ENCODE measurements at places on chromosomes 1 and 21.

GRCh38 chr1:170213596-170213995 lies 67.8 kb downstream of the NTMT2 start:
- DNase-seq, result no peak

GRCh38 chr1:41656825-41657500 lies 172.5 kb upstream of the EDN2 start:
- DNase-seq, result no peak

- DNase-seq, result no peak
Measured at GRCh38 chr1:97999320-97999719, 78.5 kb upstream of the DPYD start.

DNA sequence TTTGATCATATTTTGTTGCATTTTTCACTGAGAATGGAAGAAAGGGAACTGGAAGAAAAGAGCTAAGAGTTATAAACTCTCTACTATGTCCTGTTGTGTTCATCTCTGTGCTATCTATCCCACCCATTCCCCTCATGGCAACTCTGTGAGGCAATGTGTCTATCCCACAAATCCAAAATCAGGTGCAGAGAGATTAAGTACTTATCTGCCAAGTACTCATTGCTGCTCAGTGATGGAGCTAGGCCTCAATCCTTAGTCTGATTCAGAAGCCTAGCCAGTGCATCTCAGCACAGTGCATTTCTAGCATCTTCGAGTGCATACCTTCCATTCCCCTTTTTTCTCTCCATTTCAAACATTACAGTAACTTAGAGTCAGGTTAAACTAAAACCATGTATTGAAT lies 270.6 kb downstream of the TPR start:
- DNase-seq, result no peak

- no peak for DNase-seq
Measured at GRCh38 chr1:26820784-26821269, 5.7 kb upstream of the ZDHHC18 start.

GRCh38 chr1:7457811-7458210 lies 313.3 kb upstream of the VAMP3 start:
- DNase-seq, result no peak

DNA sequence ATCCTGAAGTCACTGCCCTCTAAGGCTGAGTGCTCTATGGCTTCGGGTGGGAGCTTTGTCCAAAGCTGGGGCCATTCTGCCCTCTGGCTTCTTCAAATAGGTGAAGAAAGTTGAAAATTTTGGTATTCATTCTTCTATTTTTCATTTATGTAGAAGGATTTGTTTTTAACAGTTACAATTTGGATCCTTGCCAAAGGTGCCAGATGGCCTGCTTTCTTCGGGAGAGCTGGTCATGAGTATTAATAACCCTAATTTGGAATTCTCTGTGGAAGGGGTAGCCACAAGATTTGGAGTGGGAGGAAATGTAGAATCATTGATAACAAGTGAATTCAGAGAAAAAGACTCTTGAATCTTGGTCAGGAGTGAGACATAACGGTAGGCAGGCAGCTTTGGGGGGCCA lies 370.4 kb upstream of the ST6GALNAC5 start:
- DNase-seq, result no peak

- DNase-seq, result no peak
Measured at GRCh38 chr1:19388980-19389379, 76.9 kb downstream of the SLC66A1 start.

DNA sequence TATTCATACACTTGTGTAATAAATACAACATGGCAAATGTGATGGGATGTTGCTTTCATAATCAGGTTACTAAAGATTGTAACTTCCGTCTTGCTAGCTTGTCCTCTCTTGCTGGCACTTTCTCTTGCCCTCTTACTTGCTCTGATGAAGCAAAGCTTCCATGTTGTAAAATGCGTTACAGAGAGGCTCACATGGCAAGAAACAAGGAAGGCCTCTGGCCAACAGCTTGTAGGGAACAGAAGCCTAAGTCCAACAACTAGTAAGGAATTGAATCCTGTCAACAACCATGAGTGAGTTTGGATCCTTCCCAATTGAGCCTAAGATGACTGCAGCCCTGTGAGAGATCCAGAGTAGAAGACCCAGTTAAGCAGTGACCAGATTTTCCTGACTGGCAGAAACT lies 15.4 kb downstream of the TMED5 start:
- no peak for DNase-seq

DNA sequence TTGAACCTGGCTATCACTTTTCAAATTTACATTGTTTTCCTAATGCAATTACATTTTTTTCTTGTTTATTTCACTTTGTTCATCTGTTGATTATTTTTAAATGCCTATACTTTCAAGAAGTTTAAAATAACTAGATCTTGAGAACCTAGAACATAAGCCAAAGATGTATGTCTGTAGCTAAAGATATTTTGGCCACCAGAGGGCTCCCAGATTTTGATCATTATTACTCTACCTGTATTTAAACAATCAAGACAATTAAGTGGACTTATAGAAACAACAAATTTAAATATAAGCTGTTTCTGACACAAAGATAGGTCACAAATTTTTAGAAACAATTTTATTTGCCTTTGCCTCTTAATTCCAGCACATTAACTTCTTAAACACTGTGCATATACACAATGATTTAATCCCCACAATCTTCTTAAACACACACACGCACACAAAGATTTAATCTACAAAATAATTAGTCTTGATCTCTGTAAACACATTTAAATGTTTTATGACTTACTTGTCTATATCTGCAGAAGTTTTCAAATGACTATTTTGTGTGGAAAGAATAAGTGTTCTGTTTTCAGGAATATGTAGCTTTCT lies 380.0 kb downstream of the DSCAM start:
- DNase-seq, result no peak

- DNase-seq, result no peak
Measured at GRCh38 chr1:69513601-69514000, 54.1 kb upstream of the LRRC7 start.

DNA sequence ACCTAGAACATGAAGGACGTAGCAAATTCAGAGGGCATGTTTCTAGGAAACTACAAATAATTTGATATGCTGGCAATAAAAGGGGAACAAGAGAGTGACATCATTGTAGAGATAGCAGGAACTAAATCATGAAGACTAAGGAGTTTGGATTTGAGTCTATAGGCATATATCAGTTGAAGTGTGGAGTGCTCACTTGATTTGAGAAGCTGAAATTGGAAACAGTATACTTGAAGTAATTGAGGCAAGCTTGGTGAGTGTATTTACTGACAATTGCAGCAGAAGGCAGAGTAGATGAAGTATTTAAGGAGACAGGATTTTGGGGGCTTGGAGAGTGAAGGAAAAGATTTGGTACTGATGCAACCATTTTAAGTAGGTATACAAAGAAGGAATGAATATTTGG lies 6.4 kb upstream of the TMCO2 start:
- DNase-seq, result no peak

GRCh38 chr1:236018885-236019453 lies 45.9 kb downstream of the NID1 start:
- DNase-seq, result no peak

- no peak for DNase-seq
Measured at GRCh38 chr1:101366513-101367215, 129.8 kb downstream of the S1PR1 start.

- no peak for DNase-seq
Measured at GRCh38 chr1:205477121-205477758, 21.4 kb upstream of the BLACAT1 start.

DNA sequence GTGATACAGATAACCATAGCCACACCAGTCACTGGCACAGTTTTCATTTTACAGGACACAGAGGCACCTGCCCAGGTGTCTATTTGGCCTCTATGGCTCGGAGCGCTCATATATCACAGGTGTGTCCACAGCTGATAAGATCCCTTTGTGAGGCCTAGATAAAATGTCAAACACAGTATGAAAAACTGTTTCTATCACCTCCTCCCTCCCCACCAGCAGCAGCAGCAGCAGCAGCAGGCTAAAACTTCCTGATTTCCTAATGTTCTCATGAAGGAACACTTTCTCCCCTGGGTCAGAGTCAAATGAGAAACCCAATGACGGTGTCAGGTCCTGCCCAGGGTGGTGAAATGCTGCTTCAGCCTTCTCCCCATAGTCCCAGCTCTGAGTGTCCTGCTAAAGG lies 24.4 kb downstream of the ELAPOR1 start:
- no peak for DNase-seq

GRCh38 chr21:31184459-31184858 lies 146.2 kb upstream of the KRTAP19-8 start:
- peak; percentile 66 for DNase-seq

GRCh38 chr1:190908246-190908645 lies 430.6 kb upstream of the BRINP3 start:
- DNase-seq, result no peak

DNA sequence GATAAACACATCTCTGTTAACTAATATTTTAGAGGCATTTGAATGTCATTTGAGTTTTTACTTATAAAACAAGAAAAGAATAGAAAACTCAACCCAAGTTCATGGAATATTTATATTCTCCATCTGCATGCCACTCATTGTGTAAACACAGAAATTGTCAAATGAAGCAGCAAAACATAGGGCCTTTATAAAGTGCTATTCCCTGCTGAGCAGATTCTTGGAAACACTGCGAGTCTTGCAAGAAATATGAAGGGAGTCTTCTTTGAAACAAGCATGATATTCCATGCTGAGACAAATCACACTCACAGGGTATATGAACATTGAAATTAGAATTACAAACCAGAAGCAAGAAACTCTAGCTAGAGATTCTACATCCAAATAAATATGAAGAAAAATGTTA lies 655.8 kb downstream of the BRINP3 start:
- DNase-seq, result no peak

GRCh38 chr1:157400766-157401165 lies 151.5 kb downstream of the FCRL5 start:
- DNase-seq, result no peak

DNA sequence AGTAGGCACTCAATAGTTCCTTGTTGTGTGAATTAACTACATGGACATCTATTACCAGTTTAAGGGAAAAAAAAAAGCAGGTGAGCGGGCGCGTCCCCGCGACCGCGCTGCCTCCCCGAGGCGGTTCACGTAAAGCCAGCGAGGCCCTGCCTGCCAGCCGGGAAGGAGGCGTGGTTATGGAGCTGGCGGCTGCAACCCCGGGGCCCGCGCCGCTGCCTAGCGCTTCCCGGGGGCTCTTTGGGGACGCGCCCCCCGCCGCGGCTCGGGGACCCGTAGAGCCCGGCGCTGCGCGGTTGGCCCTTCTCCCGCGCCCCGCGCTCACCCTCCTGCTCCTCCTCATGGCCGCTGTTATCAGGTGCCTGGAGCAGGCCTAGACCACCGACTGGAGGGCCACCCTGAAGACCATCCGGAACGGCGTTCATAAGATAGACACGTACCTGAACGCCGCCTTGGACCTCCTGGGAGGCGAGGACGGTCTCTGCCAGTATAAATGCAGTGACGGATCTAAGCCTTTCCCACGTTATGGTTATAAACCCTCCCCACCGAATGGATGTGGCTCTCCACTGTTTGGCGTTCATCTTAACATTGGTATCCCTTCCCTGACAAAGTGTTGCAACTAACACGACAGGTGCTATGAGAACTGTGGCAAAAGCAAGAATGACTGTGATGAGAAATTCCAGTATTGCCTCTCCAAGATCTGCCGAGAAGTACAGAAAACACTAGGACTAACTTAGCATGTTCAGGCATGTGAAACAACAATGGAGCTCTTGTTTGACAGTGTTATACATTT lies 2.6 kb upstream of the CC2D1B start:
- peak; percentile 42 for DNase-seq

GRCh38 chr1:73903092-73903491 lies 294.9 kb downstream of the LRRIQ3 start:
- DNase-seq, result no peak

DNA sequence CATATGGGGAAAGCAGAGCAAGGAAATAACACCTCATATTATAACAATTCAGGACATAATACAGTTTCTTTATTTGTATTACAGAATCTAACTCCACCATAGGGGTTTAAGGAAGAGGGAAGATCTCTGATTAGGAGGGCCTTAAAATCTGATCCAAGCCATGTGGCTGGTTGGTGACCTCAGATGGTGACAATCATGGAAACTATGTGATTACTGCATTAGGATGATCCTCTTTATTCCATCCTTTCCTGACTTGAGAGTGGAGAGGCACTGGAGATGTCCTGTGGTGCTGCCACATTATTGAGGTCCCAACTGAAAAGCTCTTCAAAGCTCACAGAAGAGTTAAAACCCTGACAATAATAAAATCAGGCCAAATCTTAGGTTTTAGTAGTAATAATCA lies 168.1 kb upstream of the BEND5 start:
- DNase-seq, result no peak

- no peak for DNase-seq
Measured at GRCh38 chr1:117653732-117654492, 48.1 kb downstream of the TENT5C start.

DNA sequence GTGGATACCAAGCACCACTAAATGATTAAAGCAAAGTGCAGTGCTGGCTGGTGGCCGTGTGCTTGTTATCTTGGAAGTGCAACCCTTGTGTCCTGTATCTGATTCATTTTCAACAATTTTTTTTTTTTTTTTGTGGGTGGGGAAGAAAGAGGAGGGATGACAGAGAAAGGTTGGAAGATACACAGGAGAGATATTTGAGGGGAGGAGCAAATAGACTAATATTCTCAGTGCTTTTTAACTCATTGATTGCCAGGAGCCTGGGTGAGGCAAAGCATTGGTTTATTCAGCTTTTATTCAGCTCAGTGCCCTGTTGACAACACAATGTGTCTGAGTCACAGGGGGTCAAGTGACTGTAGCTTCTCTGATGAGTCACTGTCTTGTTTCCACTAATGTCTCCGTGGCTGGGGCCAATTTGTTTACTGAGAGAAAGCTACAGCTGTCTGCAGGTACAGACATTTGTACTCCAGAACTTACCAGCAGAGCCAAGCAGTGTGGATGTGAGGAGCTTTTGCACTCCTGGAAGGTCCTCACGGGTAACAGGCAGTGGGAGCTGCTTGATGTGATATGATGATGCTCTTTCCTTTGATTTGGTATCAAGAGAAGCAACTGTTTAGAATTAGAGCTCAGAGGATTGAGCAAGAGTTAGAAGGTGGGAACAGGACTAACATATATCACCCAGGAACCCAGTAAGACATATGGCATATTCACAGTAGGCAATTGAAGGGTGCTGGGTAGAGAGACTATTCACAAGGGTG lies 23.6 kb upstream of the DNM3 start:
- DNase-seq, result peak; percentile 26

- DNase-seq, result no peak
Measured at GRCh38 chr1:119083479-119083878, 57.0 kb downstream of the WARS2 start.

- DNase-seq, result no peak
Measured at GRCh38 chr1:78275456-78275855, 215.3 kb upstream of the PTGFR start.

- DNase-seq, result no peak
Measured at GRCh38 chr1:10143961-10144485, 66.3 kb upstream of the KIF1B start.

DNA sequence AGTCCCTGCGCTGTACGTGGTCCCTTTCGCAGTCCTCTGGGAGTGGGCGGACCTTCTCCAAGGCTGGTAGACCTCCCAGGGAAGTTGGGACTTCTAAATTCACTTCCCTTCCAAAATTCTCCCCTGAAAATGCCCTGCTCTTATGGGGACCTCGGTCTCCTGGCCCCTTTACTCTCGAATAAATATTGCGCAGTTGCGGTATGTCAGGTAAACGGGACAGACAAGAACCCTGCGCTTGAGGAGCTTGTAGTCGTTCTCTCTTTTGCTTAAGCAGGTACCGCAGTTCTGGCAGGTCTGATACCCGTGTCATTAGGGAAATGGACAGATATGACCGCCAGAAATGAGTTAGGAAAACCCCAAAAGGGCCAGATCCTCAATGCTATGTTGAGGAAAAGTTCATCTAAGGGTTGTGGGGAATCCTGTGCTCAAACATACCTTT lies 561 bp downstream of the KIF2C start:
- no peak for DNase-seq

- DNase-seq, result no peak
Measured at GRCh38 chr1:107541412-107541811, 400.6 kb downstream of the NTNG1 start.

All from activated T-cell treated with anti-CD3 and anti-CD28 coated beads for 24 hours (primary cell).